ENCODE measurements at places on chromosomes 6 and 20.

- DNase-seq: peak; percentile 65
Observed at GRCh38 chr6:11364971-11365397, 132.5 kb upstream of the NEDD9 start.

GRCh38 chr6:30007132-30007764, 53.8 kb upstream of the POLR1H start:
- DNase-seq: no peak

DNA sequence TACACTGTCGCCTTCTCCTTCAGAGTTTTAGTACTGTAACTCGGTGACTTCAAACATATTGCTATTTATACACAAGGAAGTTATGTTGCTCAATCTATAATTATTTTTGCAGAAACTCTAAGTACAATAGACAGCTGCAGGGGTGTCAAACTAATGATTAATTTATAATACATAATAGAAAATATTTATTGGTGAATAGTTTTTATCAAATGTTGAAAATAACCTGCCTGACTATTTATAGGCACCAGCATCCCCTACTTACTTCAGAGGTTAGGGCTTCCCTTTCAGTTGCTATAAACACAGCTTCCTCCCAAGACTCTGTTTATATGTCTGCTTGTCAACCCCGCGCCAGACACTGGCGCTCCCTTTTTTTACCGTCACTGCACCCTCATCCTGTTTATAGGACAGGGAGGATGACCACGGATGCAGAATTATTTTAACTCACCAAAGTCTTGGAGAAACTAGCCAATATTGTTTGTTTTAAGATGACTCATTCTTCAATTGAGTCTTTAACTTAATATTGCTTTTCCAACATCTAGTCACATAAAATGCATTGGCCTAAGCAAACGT, 225.0 kb downstream of the ALDH8A1 start:
- peak; percentile 96 for DNase-seq

DNA sequence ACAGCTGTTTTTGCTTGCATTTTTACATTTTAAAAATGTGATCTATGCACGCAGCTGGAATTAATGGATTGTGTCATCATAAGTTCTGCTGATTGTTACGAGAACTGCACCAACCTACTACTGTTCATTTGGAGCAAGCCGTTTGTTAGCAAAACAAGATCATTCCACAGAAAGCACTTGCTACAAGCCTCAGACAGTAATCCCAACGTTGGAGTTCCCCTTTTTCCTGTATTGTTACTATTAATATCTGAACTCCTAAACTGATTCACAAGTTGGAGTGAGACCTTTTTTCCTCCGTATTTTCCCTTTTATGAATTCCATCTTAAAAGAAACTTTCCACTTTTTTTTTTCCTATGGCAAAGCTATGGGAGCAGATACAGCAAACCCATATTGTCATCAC, 3.5 kb downstream of the TENT5A start:
- peak; percentile 39 for DNase-seq
